ENCODE measurements at places on chromosomes 13 and 19.

DNA sequence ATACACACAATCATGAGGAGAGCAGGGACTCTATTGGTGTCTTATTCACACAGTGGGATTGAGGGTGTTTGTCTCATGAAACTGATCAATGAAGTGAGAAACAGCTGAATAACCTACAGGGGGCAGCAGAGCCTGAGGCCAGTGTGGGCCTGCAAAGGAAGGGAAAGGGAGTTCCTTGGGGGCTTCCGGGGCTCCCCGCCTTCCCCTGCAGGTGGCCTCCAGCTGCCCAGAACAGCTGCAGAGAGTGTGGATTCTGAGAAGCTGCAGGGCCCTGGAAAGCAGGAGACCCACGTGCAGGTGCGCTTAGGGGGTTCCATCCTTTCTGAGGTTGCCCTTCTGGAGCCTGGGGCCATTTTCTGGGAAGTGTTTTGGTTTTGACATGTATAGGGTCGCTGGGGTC is 20.1 kb downstream of the ZNF763 start:
- DNase-seq, result no peak

GRCh38 chr19:13003081-13003480 is 7.8 kb downstream of the NFIX start:
- DNase-seq, result no peak

DNA sequence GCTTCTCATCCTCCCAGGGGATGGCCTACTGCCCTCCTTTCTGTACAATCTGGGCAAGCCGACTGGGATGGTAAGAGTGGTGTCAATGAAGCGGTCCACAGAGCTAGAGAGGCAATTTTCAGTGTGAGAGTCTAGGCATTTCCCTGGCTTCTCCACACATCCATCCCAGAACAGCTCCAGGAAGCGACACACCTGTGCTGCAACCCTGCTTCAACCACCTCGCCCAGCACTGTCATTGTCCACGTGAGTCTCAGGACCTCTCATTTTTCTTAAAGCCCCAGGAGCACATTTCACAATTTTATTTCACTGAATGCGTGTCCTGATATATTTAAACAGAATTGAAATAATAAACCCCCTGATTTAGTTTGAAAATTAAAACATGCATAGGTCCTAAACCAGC is 15.5 kb upstream of the UBL3 start:
- DNase-seq, result no peak

- DNase-seq, result no peak
Observed at GRCh38 chr19:16591803-16592556, 19.8 kb upstream of the SLC35E1 start.

Data from fibroblast of skin of left quadriceps (primary cell).